Stimulated activated CD4-positive, alpha-beta T cell treated with anti-CD3 and anti-CD28 coated beads, Interleukin-15, amount 100 ng/mL, for 1 hour (primary cell): ENCODE measurements at places on chromosomes 2 and 18.

- no peak for DNase-seq
These were observed 888.6 kb upstream of the NRXN1 start for GRCh38 chr2:51920509-51920908.

- no peak for DNase-seq
These were observed 18.8 kb downstream of the CDH20 start for GRCh38 chr18:61352059-61352458.

DNA sequence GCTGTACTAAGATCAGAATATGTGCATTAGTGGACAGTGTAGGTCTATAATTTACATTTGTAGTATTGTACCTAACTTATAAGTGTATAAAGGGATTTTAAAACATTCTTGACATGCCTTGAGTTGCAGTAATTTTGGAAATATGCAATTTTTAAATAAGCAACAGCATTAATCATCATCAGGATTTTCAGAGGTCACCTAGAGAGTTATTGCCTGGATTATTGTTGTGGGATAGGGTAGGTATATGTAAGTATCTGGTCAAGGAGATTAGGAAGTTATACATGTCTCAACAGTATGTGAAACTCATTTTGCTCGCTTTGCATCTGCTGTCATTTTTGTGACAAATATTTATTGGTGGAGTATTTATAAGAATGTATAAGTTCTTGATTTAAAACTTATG is 184.2 kb downstream of the WDR7 start:
- DNase-seq, result no peak

DNA sequence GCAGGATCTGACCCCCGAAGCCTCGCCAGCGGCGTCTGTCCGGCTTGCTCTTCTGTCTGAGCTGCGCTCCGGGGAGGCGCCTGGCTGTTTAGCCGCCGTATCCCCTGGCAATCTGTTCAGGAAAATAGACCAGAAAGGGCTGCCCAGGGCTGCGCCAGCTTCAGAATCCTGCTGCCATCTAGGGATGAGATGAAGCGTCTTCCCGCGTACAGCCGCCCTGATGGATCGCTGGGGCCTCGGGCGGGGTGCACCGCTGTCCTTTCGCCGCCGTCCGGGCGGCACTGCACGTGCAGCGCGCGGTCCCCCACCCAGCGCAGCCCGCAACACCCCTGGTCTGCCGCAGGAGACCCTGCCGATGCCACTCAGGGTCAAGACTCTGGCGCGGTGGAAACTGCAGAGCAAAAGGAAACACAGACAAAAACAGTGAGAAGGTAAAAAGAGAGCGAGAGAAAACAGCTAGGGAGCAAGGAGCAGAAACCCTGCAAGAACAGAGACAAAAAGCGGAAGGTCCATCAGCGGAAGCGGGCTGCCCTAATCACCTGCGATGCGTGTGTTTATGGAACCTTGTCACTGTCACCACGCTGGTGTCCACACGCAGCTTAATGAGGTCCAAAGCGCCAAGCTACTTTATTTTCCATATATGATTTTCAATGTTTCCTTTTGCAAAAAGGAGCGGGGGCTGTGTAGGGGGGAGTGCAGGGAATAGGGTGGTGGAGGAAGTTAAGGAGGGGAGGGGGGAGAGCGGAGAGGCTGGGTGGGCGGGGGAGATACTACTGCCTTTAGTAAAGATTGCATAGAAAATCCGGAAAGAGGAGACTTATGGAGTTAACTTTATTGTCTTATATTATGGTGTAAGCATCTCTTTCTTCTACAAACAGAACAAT is 2113.3 kb upstream of the PIK3C3 start:
- no peak for DNase-seq

DNA sequence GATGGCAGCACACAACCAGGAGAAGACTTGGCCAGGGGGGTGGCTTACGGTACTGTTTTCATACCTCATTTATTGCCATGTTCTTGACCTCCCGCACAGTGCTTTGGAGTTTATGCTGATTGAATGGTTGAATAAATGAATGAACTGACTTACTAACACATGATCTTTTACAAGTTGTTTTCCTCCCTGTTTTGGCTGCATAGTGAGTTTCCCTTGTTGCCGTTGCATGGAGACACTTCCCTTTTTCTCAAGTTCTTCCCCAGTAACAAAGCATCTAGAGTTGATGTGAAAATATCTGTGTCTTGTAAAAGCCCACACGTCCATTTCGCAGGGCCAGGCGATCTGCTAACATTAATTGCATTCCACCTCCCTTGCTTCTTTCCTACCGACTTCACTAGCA is 35.7 kb upstream of the RAB1A start:
- DNase-seq, result no peak

DNA sequence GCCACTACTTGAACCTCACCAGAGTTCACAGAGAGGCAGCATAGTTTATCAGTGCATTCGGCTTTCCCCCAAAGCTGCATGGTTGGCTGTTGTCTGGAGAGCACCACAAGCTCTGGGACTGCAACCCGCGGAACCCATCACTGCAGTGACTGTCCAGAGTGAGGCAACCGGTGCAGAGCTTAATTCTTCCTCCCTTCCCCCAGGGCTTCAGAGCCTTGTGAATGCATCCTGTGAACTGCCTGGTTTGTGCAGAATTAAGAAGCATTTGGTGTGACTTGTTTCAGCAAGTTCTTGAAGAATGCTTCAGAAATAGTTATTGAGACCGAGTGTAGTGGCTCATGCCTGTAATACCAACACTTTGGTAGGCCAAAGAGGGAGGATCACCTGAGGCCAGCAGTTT is 99.2 kb upstream of the FOSL2 start:
- DNase-seq, result no peak
